ENCODE measurements at places on chromosomes 13 and 19. TPM values are rescaled to one million over a fixed set of nuclear protein-coding genes. Genes with fewer than 3 reads are reported as not detected.

DNA sequence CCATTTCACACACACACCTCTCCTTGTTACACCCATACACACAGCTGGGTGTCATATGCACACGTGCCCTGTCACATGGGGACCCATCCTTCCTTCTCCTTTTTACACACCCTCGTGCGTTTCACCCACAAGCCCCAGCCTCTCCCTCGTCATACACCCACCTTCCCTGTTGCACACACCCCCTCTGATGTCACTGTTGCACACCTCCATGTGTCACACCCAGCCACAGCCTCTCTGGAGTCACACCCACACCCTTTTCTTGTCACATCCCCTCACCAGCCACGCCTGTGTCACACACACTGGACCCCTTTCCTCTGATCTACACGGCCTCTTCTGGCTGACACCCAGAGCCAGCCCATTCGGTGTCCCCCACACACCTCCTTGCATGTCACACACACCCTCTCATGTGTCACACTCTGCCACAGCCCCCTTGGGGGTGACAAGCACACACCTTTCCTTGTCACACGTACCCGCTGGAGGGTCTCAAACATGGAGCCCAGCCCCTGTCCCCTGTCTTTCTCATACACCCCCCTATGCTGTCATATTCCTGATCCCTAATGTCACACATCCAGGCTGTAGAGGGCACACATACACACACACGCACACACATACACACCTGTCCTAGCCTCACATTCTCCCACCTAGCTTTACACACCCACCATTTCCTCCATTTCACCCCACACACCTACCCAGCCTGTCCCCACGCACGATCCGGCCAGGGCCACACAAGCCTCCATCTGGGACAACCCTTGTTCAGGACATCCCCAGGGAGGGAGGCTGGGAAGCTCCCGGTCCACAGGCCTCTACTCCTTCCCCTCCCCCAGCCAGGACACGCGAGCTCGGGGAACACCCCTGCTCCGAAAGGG is 1.4 kb downstream of the NOVA2 start:
- H3K27ac ChIP-seq: peak overlapping the region; percentile 55
- H3K4me1 ChIP-seq: peaks cover 3% of the 10 kb centered on the region
- DNase-seq: no peak
- H3K36me3 ChIP-seq: no peaks in the 10 kb centered on the region
- peak overlapping the region; percentile 21 for H3K4me3 ChIP-seq

DNA sequence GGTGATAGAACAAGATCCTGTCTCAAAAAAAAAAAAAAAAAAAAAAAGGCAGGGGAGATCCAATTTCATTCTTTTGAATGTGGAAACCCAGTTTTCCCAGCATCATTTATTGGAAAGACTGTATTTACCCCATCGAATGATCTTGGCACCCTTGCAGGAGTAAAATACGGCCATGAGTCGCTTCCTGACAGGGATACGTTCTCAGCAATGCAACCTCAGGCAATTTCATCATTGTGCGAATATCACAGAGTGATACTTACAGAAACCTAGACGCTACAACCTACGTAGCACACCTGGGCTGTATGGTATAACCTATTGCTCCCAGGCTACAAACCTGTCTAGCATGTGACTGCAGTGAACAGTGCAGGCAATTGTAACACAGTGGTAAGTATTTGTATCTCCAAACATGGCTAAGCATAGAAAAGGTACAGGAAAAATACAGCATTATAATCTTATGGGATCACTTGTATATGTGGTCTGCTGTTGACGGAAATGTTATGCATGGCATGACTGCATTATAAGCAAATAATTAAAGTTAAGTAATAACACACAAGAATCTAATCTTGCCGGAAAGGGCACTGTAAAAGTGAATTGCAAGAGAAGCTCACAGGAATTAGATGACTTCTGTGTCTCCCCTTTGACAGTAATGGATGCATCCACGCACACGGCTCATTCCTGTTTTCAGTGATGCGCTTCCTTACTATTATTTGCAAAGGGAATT is 24.1 kb downstream of the RFX2 start:
- no peaks in the 10 kb centered on the region for H3K27me3 ChIP-seq
- no peaks in the 10 kb centered on the region for H3K36me3 ChIP-seq
- no peak overlapping the region for H3K4me3 ChIP-seq
- no peak for DNase-seq

DNA sequence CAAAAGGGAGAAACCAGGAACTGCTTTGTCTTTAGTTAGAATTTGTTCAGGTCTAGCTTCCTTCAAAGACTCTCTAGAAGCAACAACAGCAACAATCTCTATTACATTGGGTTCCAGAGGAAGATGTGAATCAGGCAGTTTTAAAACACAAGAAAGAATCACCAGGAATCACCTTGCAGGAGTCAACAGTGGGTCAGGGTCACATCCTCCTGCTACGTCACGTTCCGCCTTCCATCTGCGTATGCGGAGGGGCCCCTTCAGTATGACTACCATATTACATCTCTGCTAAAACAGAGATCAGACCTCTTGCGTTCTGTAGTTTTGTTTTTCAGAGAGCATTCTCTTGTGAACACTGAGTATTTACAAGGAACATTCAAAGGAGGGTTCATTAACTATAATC is 147.8 kb upstream of the STARD13 start:
- no peaks in the 10 kb centered on the region for H3K27me3 ChIP-seq
- no peaks in the 10 kb centered on the region for H3K36me3 ChIP-seq
- DNase-seq: no peak
- no peaks in the 10 kb centered on the region for H3K4me1 ChIP-seq

GRCh38 chr13:86757236-86757978 is 913.8 kb upstream of the SLITRK5 start:
- DNase-seq: no peak
- no peak overlapping the region for H3K27ac ChIP-seq
- no peak overlapping the region for H3K4me3 ChIP-seq
- no peaks in the 10 kb centered on the region for H3K36me3 ChIP-seq

DNA sequence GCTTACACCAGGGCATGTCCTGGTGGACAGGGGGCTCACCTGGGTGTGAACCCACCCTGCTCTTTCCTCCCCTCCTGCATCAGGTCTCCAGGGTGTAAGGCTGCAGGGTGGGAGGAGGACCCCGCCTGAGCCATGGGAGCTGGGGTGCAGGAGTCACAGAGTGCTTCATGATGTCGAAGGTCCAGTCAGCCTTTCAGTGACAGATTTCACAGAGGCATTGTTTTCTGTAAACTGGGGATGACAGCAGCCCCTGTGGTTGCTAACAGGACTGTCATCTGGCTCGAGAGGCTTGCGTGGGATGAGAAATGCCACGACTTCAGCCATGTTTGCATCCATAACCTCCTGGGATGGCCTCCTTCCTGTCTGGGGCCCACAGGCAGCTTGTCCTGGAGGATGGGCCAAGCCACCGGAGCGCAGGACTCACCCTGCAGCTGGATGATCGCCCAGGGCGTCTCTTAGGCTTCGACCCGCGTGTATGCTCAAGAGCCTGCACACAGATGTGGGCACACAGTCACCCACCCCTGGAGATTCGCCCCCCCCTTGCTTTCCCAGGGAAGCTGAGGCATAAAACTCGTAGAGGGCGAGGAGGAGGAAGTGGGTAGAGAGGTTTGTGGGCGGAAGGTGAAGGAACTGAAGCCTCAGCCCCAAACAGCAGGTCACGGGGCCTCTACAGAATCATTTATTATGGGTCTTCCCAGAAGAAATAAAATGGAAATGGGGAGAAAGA is 4.9 kb downstream of the NANOS3 start:
- no peaks in the 10 kb centered on the region for H3K36me3 ChIP-seq
- peak overlapping the region; percentile 12 for H3K27ac ChIP-seq
- H3K4me3 ChIP-seq: no peak overlapping the region
- peak; percentile 56 for DNase-seq
- H3K27me3 ChIP-seq: no peaks in the 10 kb centered on the region
- H3K4me1 ChIP-seq: peaks cover 52% of the 10 kb centered on the region

GRCh38 chr13:114212158-114212495 is 22.6 kb upstream of the CDC16 start:
- H3K4me1 ChIP-seq: no peaks in the 10 kb centered on the region
- H3K27me3 ChIP-seq: no peaks in the 10 kb centered on the region
- no peak overlapping the region for H3K27ac ChIP-seq
- no peaks in the 10 kb centered on the region for H3K36me3 ChIP-seq
- H3K4me3 ChIP-seq: no peak overlapping the region

- H3K4me1 ChIP-seq: no peaks in the 10 kb centered on the region
- no peak overlapping the region for H3K4me3 ChIP-seq
- no peak overlapping the region for H3K27ac ChIP-seq
- H3K27me3 ChIP-seq: no peaks in the 10 kb centered on the region
- DNase-seq: no peak
These were observed 339.7 kb downstream of the MTUS2 start for GRCh38 chr13:29159871-29160270.

GRCh38 chr13:100098445-100099116 is 9.7 kb downstream of the PCCA start:
- H3K36me3 ChIP-seq: no peaks in the 10 kb centered on the region
- DNase-seq: no peak
- H3K27me3 ChIP-seq: no peaks in the 10 kb centered on the region
- H3K27ac ChIP-seq: peak overlapping the region; percentile 80
- H3K4me1 ChIP-seq: peaks cover 26% of the 10 kb centered on the region

GRCh38 chr13:110435331-110435730 is 126.2 kb downstream of the RAB20 start:
- H3K4me1 ChIP-seq: peaks cover 19% of the 10 kb centered on the region
- no peaks in the 10 kb centered on the region for H3K27me3 ChIP-seq
- H3K4me3 ChIP-seq: no peak overlapping the region
- H3K36me3 ChIP-seq: peaks cover 53% of the 10 kb centered on the region
- H3K27ac ChIP-seq: no peak overlapping the region
- no peak for DNase-seq

The PLEKHF1 gene
- 8.4 TPM for polyA plus RNA-seq

The MIA gene
- not detected for polyA plus RNA-seq

Data from stomach (tissue), 19 donors.